ENCODE measurements at places on chromosomes 5 and 9.

GRCh38 chr9:115946530-115946929 is 207.1 kb upstream of the PAPPA start:
- DNase-seq, result no peak

- no peak for DNase-seq
Observed at GRCh38 chr5:60455589-60455988, 244.4 kb downstream of the DEPDC1B start.

- peak; percentile 26 for DNase-seq
Observed at GRCh38 chr9:84349671-84350070, 9.1 kb upstream of the SLC28A3 start.

DNA sequence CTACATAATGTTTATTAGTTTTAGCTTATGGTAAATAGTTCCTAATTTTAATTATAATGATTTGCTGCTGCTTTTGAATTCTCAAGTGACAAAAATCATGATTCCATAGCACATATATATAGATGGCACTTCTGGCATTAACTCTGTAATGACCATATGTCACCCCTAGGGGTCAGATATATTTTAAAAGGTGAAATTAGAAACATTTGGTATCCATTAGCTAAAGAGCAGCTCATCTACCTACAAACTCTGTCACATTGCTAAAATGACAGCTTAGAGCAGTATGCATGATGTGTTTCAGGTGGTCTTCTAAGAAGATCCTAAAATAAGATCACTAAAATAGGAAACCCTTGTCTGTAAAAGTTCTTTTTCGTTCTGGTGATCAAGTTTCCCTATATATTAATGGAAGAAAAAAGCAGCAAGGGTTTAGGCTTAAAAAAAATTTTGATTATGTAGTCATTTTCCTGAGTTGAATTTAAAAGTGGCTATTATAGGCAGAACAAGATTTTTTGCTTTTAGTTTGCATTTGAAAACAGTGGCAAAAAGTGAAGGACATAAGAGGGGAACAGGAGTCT is 157.7 kb upstream of the POU5F2 start:
- peak; percentile 44 for DNase-seq

GRCh38 chr5:147643142-147643541 is 133.3 kb upstream of the DPYSL3 start:
- DNase-seq, result no peak

GRCh38 chr9:126885131-126885641 is 24.7 kb downstream of the ZBTB34 start:
- no peak for DNase-seq

DNA sequence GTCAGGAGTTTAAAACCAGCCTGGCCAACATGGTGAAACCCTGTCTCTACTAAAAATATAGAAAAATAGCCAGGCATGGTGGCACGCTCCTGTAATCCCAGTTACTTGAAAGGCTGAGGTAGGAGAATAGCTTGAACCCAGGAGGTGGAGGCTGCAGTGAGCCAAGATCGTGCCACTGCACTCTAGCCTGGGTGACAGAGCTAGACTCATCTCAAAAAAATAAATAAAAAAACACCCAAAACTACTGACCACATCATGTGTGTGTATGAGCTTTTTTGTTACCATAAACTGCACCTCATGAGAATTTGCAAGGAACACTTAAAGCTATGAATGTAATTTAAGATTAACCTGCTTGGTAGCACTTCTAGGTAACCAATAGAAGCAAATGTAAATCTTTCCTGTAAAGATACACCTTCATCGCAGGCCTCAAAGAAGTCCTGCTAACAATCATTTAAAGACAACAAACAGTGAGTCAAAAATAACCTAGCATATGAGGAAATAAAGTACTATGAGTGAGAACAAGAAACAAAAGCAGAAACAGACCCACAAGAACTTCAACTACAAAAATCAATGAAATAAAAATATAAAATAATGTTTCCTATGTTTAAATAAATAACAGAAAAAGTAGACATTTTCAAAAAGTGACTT is 13.0 kb downstream of the SLC38A9 start:
- DNase-seq, result no peak

- DNase-seq, result no peak
Observed at GRCh38 chr9:79562749-79563386, 8.9 kb upstream of the TLE4 start.

DNA sequence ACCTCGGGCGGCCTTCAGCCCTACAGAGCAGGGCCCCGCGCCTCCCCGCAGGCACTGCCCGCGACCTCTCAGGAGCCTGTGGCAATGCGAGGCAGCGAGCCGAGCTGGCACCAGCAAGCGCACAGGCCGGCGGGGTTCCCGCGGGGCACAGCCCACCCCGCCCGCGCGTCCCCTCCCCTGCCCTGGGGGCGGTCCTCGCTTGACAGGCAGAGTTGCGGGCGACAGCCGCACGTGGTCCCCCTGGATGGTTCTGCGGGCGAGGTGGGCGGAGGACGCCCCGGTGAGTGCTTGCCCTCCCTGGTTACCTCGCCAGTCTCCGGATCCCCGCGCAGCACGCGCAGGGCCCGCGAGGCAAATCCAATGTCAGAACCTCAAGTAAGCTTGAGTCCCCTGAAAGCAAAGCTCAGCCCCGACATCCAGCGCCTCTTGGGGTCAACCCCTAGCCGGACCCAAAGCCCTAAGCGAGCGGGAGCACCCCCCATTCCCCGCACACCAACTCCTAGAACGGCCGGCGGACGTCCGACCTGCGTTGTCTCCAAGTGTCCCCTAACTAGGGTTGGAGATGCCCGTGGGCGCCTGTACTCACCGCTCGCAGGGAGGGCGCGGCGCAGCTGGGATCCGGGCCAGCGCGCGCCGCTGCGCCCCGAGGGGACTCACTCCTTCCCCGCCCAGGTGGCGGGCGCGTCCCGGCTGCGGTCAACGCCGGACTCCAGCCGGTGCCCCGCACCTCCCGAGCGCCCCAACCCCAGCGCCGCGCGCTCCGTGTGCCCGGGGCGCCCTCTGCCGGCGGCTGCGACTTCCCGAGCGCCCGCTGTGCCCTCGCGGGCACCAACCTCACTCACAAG is at the start of gene DRD1:
TSS of gene DRD1 (minus strand) at position 123 of the 845 bp plus-strand sequence. CDS start 1,083 bp downstream, outside the sequence.
- DNase-seq, result peak; percentile 34

DNA sequence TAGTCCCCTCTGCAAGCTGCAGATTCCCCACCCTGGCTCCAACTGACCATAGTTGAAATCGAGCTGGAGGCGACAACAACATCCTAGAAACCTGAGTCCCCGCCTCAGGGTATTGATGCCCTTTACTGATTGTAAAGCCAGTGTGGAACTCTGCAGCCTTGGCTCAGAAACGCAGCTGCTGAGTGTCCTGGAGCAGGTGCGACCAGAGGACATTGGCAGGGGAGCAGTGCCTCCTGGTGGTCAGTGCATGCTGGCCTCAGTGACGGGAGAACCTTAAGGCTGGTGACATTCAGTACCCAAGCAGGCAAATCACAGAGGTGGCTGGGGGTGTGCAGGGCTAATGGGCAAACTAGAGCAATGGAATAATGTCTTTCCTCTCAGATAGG is 20.4 kb upstream of the ZNF354B start:
- peak; percentile 31 for DNase-seq

DNA sequence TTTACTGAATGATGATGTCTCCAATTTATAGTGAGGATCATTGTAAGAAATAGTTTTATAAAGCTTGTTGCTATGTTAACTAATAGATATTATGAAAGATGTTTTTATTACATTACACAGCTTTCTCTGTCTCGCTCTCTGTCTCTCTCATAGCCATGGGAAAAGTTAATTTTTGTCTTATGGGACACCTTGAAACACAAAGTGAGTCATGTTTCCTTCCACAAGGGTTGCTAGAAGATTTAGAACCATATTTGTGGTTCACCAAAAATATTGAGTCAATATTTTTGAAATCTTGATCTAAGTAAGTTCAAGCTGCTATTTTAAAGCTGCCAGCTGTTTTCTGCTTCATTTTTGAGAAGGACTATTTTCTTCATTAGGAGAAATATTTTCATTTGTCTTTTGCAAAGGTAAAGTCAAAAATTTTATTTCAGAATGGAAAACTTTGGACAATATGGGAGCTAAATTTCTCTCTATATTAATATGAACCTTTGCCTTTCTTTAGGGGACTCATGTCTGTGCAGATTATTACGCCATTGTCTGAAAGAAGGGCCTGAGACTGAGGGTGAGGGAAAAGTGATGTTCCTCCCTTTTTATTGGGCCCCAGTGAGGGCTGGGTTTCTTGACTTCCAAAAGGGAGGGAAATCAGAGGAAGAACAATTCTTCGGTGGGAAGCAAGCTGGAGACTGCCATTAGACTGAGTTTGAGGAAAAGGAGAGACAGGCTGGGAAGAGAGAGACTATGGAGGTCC is 87.9 kb upstream of the SLC24A2 start:
- no peak for DNase-seq

Data from hematopoietic multipotent progenitor cell treated with erythropoietin and hydrocortisone succinate and interleukin-3 and kit ligand, for 8 days (in vitro differentiated cells).